Fibroblast of skin of scalp (primary cell): ENCODE measurements at places on chromosomes 4 and X.

DNA sequence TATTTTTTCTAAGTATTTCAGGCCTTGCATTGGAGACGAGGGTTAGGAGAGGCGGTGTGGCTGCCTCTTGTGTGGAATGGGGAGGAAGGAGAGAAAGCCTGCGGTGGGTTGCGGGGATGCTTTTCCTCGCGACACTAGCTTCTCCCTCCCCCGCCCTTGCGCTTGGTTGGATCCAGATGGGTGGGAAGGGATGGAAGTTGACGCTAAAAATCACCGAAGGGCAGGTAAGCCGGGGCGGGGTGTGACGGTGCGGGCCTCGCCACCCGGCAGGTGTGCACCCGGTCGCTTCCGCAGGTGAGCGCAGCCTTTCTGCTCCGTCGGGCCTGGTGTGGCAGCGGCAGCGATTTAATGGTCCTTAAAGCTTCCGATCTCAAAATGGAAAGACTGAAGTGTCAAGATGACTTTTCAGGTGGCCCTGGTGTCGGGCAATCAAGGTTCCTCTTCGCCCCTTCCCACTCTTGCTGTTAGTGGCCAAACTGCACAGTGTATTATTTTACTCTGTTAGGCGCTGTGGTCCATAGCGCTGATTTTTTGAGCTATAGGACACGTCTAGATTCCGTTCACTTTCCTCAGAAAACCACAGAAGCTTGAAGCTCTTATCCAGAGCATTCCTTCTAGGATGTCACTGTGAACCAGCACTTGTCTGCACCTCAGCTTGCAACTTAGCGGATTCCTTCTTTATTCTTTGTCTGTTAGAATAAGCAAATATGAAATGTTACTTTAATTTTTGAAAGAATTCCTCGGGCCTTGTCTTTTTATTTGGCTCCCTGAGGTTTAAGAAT, 765 bp downstream of the ENOPH1 start:
- DNase-seq: peak; percentile 28

GRCh38 chr4:158825433-158826036, 56.7 kb downstream of the FNIP2 start:
- DNase-seq: no peak

DNA sequence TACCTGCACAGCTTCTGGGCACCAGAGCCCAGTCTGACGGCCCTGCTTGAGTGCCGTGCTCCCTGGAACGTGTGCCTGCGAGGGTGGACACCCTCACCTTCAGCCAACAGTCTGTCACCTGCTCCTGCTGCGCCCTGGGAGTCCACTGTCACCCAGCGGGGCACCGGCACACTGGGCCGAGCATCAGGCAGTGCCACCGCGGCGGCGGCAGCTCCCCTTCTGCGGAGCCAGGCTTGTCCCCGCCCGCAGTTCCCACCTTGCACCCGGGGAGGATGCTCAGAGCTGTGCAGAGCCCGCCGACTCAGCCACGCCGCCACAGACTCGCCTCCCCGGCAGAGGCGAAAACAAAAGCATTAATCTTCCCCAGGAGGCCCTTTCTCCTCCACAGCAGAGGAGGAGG, 86.8 kb downstream of the ABLIM2 start:
- DNase-seq: no peak

DNA sequence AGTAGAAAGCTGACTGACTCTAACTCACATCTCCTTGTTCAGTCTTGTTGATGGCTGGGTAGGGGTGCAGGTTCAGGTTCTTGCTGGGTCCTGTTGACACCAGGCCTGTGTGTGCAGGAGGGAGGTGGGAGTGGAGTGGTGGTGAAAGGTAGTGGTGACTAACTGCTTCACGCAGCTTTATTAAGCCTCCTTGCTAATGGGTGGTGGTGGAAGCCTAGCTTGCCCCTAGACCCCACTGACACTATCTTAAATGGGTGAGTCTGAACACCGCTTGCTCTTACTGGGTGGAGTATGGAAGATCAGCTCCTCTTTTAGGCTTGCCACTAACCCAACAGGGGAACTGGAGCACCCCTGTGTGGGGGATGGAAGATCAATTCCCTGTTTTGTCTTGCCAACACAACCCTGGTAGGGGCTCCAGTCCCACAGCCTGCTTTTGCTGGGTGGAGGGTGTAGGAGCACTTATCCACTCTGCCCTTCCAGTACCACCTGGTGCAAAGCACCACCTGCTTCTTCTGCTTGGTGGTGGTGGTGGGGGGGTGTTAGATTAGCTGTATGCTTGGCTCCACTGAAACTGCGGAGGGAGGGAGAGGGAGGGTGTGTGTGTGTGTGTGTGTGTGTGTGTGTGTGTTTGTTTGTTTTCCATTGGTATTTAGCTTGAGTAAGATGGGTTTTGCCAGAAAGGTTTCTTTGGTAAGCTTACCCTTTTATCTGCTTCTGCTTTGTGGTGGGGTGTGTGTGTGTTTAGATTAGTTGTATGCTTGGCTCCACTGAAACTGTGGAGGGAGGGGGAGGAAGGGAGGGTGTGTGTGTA, 25.6 kb downstream of the KDM6A start:
- no peak for DNase-seq

GRCh38 chr4:79199743-79200142, 126.1 kb downstream of the NAA11 start:
- DNase-seq: no peak

DNA sequence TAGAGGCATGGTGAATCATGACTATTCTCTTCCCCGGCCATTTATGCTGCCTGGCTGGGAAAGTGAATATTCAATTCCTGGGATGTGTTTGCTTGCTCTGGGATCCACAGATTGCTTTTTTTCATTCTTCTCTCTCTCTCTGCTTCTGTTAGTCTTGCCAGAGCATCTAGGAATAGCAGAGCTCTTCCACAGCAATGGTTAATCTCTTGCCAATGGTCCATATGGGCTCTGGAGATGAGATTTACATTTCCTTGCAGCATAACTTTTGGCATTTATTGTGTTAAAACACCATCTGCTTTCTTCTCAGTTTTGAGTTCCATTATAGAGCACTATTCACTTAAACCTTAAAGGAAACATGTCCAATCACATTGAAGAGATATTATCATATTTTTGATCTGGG, 59.2 kb upstream of the GUCY1A1 start:
- DNase-seq: no peak

DNA sequence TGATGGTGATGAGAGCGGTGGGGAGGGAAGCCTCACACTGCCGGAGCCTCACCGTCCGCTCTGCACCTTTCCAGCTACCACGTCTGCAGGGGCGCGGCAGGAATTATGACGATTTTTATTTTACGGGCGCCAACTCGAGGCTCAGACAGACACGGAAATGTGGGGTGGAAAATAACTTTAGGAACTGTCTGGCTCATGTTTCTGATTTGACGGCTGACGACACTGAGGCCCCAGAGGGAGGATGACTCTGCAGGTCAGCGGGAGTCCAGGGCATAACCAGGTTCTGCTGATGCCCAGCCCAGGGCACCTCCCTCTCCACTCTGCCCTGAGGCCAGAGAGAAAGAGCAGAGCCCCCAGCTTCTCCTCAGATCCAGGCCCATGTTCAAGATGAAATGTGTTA, 43.9 kb downstream of the C4orf50 start:
- DNase-seq: no peak

GRCh38 chr4:134691915-134692314, 490.3 kb upstream of the PABPC4L start:
- no peak for DNase-seq

DNA sequence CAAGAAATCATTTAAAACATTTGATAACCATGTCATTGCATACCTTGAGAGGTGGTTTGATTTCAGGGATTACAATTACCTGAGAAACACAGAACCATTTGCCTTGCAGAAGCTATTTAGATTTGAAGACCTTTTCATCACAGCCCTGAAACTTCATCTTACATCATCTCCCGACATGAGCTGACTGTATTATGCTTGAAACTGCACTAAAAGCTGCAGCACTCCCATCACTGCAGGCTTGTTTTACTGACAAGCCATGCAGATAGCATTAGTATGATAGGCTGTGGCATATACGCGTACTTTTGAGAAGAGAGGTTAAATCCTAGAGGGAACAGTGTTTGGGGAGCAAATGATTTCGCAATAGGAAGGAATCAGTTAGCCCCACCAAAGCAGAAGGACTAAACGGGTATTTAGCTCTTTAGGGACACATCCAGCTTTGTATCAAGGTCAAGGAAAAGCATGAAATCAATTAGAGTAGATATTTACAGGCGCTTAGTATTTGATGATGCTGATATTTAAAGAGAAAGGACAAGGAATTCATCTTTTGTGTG, 133.2 kb upstream of the DIAPH2 start:
- DNase-seq: no peak

- peak; percentile 21 for DNase-seq
These were observed 623.9 kb downstream of the BCOR start for GRCh38 chrX:39473812-39474211.

DNA sequence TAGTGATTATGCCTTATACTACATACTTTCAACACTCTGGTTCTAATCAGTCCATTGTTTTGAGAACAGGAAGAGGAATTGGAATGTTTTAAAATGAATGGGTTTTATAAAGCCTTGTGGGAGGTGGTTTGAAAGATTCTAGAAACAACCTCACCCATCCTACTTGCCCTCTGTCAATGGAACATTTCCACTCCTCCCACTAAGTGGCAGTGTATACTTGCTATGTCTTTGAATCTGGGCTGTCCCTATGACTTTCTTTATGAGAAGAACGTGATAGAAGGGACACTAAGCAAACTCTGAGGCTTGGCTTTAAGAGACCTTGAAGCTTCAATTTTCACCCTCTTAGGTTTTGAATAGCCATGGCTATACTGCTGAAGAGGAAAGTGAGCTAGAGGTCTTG, 611.2 kb downstream of the PPP4R3C start:
- DNase-seq: peak; percentile 59

DNA sequence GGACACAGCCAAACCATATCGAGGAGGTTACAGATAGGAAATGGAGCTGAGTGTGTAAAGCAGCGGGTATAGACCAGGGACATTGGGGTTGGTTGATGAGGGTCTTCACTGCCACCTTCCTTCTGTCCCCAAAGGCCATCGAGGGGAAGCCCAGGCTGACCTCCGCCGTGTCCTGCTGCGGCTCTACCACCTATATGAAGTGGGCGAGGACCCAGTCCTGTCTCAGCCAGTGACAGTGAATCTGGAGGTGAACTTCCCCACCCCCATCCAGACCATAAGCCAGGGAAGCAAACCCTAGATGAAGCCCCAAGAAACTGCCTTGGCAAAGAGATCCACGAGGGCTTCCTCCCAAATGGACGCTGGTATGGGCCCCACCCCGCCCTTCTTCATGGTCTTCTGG, 23.2 kb upstream of the MRFAP1 start:
- no peak for DNase-seq

DNA sequence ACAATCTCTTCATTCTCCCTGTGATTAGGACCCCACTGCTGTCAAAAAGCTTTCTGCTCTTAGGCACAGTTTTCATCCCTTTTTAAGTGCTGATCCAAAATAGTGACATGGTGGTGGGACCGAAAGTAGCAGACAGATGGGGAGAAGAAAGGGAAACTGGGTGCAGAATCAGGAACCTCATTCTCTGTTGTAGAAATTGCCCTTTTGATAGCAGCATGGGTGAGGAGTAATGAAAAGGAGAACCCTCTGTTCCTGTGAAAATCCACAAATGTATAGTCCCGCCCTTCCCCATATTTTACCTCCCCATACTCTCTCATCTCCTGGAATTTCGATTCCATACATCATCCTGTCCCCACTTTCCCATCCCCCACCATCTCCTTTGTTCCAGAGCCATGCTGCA, 126.5 kb downstream of the STIM2 start:
- no peak for DNase-seq

DNA sequence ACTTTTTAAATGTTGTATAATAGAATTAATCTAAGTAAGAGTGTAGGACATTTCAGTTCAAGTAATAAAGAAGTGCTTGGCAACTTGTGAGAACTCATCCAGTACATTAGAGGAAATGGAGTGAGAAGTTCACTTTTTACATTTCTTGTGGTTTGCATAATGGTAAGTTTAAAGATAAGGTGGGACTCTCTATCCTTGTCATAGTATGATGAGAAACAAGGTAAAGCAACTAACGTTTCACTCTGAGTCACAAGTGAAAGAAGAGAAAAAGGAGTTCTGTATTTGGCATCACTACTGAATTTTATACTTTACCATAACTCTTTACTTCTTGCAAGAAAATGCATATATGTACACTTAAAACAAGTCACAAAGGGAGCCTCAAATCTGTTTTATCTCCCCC, 219.4 kb downstream of the SLC4A4 start:
- no peak for DNase-seq
